ENCODE measurements at places on chromosomes 5 and 9. TPM values are rescaled to one million over a fixed set of nuclear protein-coding genes. Genes with fewer than 3 reads are reported as not detected.

DNA sequence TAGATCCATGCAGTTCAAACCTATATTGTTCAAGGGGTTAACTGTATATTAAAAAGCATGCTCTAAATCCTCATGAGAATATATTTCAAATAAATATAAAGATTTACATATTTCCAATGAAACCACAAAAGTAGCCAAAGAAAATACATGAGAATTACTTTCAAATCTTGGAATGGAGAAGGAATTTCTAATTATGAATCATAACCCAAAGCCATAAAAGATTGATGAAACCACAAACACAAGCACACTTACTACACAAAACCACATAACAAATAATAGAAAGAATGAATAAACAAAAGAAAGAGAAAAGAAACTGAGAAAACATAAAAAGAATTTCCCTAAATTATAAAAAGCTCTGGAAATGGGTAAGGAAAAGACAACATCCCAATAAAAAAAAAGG, 16.0 kb downstream of the ERP44 start:
- no peak for DNase-seq

DNA sequence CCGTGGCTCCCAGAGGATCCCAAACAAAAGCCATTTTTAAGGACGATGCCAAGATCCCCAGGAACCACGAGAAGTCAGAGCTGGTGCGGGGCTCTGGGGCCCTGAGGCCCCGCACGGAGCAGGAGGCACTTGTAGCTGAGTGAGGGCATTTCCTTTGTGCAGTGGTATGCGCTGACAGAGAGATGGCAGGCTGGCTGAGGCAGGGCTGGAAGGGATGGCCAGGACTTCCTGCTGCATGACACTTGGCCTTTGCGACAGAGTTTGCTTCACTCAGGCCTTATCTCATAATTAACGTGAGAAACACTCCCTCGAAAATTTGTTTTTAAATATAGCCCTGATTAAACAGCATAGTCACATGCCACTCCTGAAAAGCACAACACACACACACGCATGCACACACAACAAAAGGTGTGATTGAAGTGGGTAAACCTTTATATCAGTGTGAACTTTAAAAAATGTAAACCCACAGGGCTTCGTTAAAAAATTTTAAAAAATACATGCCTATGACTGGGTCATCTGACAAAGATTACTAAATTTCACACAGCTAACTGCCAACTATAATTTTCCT, 536.6 kb downstream of the PDE4D start:
- DNase-seq, result no peak

Gene GABRA1
- not detected for total RNA-seq

Gene ENTREP1
- 0.30 TPM for total RNA-seq

Measured in PC-9 (cell line).